CD4-positive, alpha-beta T cell treated with Interleukin-6 for 4 hours (primary cell): ENCODE measurements at places on chromosomes 3 and 15.

DNA sequence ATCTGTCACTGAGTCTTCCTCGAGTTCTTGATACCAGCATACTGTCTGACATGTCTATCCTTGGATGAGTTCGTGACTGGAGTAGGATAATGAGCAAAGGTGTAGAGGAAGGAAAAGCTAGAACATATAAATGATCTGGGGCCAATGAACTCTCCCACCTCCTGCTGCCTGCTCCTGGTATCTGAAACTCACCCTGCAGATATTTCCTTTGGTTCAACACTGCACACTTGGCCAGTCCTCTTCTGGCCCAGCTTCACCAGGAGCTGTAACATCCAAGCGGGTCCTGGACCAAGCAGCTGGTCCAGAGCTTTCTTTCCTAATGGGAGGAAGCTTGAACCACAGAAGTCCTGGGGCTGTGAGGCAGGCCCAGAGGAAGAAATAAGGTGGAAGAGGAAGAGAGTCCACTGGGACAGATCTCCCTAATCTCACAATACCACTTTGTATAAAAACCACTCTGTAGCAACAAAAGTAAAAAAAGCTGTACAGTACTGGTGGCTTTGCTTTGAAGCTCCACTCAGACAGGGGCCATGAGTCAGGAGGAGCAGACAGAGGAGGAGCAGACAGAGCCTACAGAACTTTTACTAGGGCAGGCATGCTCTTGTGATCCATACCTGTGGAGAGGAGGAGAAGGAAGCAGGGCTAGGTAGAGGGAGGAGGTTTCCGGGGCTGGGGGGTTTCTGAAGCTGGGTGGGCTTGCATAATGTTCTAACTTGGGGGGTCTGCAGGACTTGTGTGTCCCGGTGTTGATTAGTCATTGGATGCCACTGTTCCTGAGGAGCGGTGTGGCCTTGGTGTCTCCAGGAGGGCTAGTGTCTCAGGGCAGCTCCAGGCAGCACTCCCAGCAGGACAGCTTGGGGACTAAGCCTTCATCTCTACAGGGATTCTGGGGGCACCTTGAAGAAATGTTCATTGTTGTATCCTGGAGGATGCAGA lies 166.9 kb downstream of the ABHD5 start:
- DNase-seq, result no peak

DNA sequence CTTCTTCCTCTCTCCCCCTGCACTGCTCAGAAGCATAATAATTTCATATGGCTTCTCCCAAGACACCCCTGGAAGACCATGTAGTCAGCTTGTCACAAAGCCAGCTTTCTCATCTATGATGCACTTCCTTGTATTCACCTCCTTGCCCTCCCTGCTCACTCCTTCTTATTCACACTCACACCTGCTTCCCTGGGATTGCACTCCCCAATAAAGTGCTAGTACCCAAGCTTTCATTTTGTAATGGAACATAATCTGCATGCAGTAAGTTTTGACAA lies 76.9 kb upstream of the FRMD4B start:
- no peak for DNase-seq

- DNase-seq, result no peak
Measured at GRCh38 chr3:22373182-22373581, 622.2 kb upstream of the ZNF385D start.

GRCh38 chr15:101009176-101009575 lies 90.0 kb downstream of the LRRK1 start:
- DNase-seq, result no peak
